ENCODE measurements at places on chromosomes 3 and 15. TPM values are rescaled to one million over a fixed set of nuclear protein-coding genes. Genes with fewer than 3 reads are reported as not detected.

TGM4 gene
- not detected for total RNA-seq

LRRC15 gene
- total RNA-seq = not detected

DNA sequence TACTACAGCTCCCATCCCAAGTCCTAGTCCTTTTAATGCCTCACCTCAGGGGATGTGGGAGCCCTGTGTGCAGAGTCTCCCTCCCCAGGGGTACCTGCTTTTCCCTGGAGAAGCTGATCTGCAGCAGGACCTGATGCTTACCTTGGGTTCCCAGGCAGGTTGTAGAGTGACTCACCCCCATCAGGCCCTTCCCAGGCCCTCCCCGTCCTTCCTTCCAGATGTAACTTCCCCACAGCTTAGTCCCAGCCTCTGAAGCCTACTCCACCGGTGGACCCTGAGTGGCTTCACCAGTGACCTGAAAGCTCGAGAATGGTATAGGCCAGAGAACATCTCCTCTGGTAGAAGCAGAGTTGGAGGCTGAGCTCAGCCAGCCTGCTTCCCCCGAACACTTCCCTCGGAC is 254.2 kb upstream of the STT3B start:
- no peak for DNase-seq

- no peak for DNase-seq
Observed at GRCh38 chr15:67468416-67468815, 52.5 kb upstream of the C15orf61 start.

GRCh38 chr3:152720951-152721718 is 113.8 kb upstream of the P2RY1 start:
- DNase-seq = no peak

GRCh38 chr15:86336051-86336788 is 256.5 kb downstream of the AGBL1 start:
- no peak for DNase-seq

- DNase-seq = no peak
Observed at GRCh38 chr15:58479941-58480340, 48.1 kb downstream of the LIPC start.

- no peak for DNase-seq
Observed at GRCh38 chr15:64571857-64572291, 111.5 kb downstream of the ZNF609 start.

Data from CD8-positive, alpha-beta T cell (primary cell).